ENCODE measurements at places on chromosomes 6 and 20.

DNA sequence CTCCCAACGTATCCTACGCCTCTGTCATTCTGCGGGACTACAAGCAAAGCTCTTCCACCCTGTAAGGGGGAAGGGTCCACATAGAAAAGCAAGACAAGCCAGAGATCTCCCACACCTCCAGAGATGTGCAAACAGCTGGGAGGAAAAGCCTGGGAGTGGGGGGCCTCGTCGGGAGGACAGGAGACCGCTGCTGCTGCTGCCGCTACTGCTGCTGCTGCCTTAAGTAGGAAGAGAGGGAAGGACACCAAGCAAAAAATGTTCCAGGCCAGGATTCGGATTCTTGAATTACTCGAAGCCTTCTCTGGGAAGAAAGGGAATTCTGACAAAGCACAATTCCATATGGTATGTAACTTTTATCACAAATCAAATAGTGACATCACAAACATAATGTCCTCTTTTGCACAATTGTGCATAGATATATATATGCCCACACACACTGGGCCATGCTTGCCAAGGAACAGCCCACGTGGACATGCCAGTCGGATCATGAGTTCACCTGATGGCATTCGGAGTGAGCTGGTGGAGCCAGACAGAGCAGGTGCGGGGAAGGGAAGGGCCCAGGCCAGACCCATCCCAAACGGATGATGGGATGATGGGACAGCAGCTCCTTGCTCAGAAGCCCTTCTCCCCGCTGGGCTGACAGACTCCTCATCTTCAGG, 108.8 kb upstream of the RAB32 start:
- no peak for DNase-seq

DNA sequence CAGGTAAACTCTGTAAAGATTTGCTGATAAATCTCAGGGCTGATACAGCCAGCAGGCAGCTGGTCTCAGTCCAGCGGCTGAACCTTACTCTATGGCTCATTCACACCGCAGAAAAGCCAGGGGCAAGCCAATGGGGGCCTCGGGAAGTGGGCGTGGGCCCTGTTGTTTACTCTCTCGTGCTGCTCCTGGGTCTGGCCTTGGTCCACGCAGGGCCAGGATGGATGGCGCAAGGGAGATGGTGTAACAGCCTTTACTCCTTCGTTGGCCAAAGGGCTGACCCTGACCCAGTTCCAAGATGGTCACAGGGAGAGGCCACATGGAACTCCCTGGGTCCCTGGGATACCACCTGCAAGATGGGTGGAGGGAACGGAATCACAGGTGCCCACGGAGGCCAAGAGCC, 16.2 kb downstream of the KCNK17 start:
- DNase-seq = no peak

- DNase-seq = no peak
Observed at GRCh38 chr20:21665687-21666446, 39.6 kb upstream of the PAX1 start.

DNA sequence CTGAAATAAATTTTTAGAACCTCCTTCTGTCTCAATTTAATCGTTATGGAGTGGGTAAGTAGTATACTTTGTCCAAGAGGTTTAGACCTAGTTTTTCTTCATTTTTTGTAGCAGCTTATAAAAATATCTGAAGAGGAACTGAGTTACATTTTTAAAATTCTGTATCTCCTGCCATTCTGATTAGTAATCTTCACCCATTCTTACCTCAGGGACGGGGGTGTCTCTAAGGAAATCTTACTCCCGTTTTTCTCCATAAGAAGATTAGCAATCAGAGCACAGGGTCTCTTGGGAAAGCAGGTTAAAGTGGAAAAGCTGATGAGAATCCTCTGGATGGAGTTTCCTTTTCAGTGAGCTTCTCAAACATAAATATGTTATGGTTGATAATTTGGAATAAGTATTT, 259.3 kb upstream of the FAM83B start:
- DNase-seq = no peak

DNA sequence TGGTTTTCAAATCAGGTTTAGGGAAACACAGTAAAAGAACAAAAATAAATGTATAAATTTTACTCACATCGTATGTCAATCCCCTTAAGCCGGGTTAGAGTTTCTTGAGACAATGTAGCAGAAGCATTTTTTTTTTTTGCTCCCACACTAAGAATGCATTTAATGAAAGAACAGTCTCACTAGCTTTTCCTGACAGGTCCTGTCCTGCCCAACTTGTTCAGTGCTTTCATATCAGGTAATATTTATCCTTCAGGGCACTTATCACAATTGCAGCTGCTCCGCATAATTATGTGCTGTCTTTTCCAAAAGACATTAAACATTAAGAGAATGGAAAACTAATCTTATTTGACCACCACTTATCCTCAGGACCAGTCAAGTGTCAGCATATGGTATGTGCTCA, 632.0 kb downstream of the HTR1B start:
- no peak for DNase-seq

- DNase-seq = no peak
Observed at GRCh38 chr6:34390531-34391472, 1.7 kb downstream of the NUDT3 start.

Measured in NCI-H1048 (cell line).